CD4-positive, alpha-beta memory T cell (primary cell): ENCODE measurements at places on chromosomes 1 and 21. TPM values are rescaled to one million over a fixed set of nuclear protein-coding genes. Genes with fewer than 3 reads are reported as not detected.

Gene DSCAM
- not detected for polyA plus RNA-seq

Gene S100A7A
- not detected for polyA plus RNA-seq

Gene CDK11A
- polyA plus RNA-seq: 24.0 TPM

DNA sequence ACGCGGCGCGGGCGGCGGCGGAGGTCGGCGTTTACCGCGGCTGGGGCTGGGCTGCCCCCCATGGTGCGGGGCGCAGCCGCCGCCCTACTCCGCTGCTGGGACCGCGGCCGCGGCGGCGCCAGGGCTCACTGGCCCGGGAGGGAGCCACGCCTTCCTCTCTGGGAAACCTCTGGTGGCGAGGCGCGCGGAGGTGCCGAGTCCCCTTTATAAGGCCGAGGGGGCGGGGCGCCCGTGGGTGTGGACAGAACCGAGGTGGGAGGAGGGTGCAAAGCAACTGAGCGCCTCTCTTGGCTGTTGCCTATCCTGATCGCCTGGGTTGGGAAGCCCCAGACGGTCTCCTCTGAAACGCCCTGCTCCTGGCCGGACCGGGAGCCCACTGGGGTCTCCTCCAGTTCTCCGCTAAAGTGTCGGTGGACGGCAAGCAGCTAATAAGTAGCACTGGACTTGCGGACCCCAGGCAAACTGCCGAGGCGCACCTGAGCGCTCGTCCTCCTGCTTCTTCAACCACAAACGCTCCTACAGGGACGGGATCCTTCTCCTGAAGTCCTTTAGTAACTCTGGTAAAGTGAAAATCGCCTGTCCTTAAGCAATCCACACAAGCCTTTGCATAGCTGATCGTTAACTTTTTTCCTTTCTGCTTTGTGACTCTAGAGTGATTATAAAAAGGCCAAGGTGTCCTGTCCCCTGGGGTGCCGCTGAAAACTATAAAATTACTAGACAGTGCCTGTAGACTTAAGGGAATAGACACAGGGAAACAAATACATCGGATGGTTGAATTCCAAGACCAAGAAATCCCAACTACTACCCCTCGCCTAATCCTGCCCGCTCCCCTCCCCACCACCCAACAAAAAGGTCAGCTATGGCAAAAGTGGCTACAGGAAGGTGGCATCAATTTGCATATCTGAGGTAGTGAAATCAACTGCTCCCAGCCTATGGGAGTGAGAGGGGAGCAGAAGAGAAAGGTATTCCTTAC lies at the start of gene PTGER3:
PTGER3 (minus strand) TSS at position 182 of the 973 bp plus-strand sequence. CDS start 239 bp downstream, outside the sequence.
- H3K36me3 ChIP-seq: no peaks in the 10 kb centered on the region
- no peak within 1 kb of the TSS for H3K27ac ChIP-seq

- H3K36me3 ChIP-seq: no peaks in the 10 kb centered on the region
- no peak for DNase-seq
- no peak overlapping the region for H3K4me3 ChIP-seq
- peaks cover 4% of the 10 kb centered on the region for H3K27me3 ChIP-seq
- no peak overlapping the region for H3K27ac ChIP-seq
Measured at GRCh38 chr1:33443705-33444180, 12.8 kb upstream of the PHC2 start.

Gene ITGB2
- 575 TPM for polyA plus RNA-seq

DNA sequence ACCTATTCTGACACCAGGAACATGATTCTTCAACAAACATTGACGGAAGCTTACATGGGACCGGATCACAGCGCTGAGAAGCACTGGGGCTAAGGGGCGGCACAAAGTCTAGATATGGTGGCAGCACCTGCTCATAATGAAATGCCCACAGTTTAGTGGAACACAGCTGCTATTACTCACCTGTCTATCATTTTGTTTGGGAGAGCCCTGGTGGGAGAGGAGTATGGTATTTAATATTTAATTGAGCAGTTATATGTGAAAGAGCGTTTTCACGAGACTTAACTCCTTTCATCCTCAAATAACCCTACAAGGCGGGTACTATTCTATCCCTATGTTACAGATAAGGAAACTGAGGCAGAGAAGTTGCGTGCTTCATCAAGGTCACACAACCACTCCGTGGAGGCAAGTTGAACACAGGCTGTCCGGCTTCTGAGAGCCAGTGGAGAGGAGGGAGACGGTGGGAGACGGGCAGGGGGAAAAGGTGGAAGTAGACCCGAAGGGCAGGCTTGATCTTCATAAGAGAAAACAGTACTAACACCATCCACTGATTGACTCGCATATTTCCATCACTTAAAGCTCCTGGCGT lies 790 bp upstream of the TSNAX start:
- H3K4me3 ChIP-seq: peak overlapping the region; percentile 59
- DNase-seq: no peak
- H3K27ac ChIP-seq: peak overlapping the region; percentile 82
- peaks cover 45% of the 10 kb centered on the region for H3K4me1 ChIP-seq
- H3K36me3 ChIP-seq: no peaks in the 10 kb centered on the region

DNA sequence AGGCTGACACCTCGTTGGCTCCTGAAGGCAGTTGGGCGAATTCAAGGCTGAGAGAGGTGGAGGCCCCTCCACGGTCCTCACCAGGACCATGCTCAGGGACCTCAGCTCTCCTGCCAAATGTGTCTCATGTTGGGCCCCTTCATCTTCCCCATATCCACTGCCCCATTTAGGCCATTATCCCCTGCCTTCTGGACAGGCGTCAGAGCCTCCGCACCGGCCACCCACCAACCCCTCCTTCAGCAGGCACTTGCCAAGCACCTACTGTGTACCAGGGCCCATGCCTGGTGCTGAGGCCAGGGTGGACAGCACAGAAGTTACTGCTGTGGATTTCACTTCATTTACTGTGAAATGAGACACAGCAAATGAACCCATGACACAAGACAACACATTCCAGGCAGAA lies 325.8 kb downstream of the MATN1 start:
- no peaks in the 10 kb centered on the region for H3K36me3 ChIP-seq
- no peak overlapping the region for H3K4me3 ChIP-seq
- DNase-seq: no peak
- H3K27ac ChIP-seq: no peak overlapping the region

DNA sequence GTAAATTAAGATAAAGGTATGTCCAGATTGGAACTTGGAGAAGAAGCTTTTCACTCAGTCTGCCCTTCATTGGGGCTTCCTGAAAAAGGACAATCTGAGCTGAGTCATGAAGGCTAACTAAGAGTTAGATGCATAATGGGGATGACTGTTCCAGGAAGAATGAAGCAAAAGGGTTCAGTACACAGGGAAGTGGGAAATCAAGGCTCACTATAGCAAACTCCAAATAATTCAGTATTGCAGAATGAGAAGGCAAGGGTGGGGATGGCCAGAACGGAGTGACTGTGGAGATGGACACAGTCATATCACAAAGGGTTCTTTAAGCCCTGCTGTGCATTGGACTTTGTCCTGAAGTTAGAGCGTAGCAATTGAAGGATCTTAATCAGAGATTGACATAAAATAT lies 158.3 kb downstream of the FGGY start:
- DNase-seq: no peak
- no peaks in the 10 kb centered on the region for H3K27me3 ChIP-seq
- H3K4me1 ChIP-seq: no peaks in the 10 kb centered on the region
- H3K4me3 ChIP-seq: no peak overlapping the region

Gene FAM78B
- polyA plus RNA-seq: 0.08 TPM
